ENCODE measurements at places on chromosomes 3 and 15.
A peak's percentile ranks its signal among the peaks of the same experiment; 100 is the strongest.

- DNase-seq: no peak
Measured at GRCh38 chr3:14539742-14540491, at the start of gene GRIP2. Gene GRIP2 (minus strand): TSS chr3:14540342. CDS start chr3:14540308, 34 bp downstream.

- DNase-seq: no peak
Measured at GRCh38 chr15:74370471-74370870, 3.0 kb upstream of the CYP11A1 start.

DNA sequence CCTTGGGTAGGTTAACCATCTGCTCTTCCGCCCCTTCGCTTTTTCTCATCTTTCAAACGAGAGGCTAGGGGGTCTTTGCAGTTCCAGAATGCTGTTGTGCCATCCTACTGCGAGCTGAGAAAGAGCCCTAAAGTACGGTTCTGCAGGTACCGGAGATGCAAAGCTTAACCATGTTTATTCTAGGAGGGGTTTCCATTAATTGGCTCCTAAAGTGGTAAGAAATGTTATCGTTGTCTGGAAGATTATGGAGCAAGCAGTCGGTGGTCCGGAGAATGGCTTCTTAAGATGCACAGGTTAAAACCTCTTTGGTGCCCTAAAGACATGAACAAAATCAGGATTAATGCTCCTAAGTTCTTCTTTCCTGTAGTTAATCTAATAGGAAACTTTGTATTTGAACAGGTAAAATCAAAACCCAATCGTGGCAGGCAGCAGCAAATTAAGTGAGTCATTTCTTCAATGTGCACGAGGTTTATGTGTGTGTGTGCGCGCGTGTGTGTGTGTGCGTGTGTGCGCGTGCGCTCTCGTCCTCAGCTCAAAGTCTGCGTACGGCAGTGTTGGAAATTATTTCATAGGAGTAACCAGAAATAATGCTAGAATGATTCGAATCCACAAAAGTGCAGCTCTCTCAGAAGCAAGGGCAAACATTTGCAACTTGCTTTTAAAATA lies 772 bp downstream of the FAM81A start:
- DNase-seq: no peak

GRCh38 chr15:36414670-36415069 lies 164.8 kb upstream of the CDIN1 start:
- DNase-seq: no peak

GRCh38 chr3:64975147-64975546 lies 287.3 kb upstream of the ADAMTS9 start:
- DNase-seq: no peak

DNA sequence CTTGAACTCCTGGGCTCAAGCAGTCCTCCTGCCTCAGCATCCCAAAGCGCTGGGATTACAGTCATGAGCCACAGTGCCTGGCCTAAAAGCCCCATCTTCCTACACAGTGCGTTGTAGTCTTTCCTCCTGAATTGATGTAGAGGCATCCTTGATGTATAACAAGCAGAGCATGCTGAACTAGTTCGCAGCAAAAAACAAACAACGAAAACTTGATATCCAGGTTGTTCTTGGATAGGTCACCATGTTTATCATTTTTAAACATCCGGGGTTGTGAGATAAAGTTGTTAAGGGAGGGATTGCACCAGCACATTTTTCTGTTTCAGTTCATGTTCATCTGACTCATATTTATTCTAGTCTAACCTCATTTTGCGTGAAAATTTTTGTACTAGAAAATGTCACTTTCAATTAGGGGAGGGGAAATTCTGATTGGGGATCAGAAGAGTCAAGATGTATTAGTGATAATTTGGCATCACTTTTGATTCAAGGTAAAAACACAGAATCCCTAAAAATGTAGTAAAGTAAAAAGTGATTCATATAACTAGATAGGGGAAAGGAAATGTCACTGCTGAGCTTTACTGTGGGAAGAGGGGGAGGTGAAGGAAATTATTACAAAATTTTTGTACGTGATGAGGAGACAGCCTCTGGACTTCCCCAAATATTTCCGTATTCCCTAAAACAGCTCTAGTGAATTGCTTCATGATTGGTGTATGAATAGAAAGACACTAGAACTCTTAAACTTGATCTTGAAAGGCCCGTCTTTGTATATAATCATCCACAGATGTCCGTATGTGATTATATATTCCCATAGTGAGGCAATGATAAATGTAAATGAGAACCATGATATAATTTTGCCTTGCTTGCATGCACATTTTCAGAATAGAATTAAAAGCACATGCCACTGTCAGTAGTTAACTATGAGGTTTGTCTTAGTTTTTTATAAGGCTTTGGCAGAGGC lies 22.9 kb downstream of the RAB8B start:
- peak; percentile 47 for DNase-seq
